ENCODE measurements at places on chromosomes 2 and 18. TPM values are rescaled to one million over a fixed set of nuclear protein-coding genes. Genes with fewer than 3 reads are reported as not detected.

TGOLN2 gene
- total RNA-seq = 75.5 TPM

DNA sequence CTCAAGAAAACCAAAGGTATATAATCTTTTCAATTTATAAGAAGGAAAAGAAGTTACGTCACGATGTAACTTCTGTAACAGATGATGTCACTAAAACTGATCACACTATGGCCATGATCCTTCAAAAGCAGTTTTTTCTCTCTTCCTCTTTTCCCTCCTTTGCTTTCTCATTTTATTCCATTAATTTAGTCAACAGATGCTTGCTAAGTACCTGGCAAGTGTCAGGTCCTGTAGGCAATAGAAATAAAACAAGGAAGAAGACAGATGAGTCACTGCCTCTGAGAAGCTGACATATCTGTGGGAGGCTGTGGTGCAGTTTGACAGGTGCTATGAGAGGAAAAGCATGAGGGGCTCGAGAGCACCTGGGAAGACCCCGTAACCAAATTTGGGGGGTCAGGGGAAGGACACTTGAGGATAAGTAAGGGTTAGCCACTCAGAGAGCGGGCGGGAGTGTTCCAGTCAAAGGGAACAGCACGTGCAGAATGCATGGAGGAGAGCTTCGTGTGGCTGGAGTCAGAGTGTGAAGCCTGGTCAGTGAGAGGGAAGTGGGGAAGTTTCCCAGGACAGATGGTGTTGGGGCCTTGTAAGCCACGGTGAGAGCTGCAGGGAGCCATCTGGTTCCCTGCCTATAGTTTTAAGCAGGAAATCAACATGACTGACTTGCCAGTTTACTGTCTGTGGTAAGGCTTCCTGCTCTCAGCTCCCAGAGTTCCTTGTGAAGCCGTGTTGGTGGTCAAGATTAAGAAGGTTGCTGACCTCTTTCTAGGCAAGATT lies 198.8 kb upstream of the FOSL2 start:
- DNase-seq = no peak

GRCh38 chr2:232008907-232009638 lies 47.6 kb downstream of the DIS3L2 start:
- DNase-seq = no peak

CYP1B1 gene
- 0.08 TPM for total RNA-seq

VWA3B gene
- not detected for total RNA-seq

- DNase-seq = no peak
Measured at GRCh38 chr2:203360833-203361430, 32.7 kb downstream of the ABI2 start.

- DNase-seq = no peak
Measured at GRCh38 chr2:227627769-227628168, 10.5 kb downstream of the SCYGR4 start.

- no peak for DNase-seq
Measured at GRCh38 chr2:11129598-11130449, 25.4 kb upstream of the SLC66A3 start.

DNA sequence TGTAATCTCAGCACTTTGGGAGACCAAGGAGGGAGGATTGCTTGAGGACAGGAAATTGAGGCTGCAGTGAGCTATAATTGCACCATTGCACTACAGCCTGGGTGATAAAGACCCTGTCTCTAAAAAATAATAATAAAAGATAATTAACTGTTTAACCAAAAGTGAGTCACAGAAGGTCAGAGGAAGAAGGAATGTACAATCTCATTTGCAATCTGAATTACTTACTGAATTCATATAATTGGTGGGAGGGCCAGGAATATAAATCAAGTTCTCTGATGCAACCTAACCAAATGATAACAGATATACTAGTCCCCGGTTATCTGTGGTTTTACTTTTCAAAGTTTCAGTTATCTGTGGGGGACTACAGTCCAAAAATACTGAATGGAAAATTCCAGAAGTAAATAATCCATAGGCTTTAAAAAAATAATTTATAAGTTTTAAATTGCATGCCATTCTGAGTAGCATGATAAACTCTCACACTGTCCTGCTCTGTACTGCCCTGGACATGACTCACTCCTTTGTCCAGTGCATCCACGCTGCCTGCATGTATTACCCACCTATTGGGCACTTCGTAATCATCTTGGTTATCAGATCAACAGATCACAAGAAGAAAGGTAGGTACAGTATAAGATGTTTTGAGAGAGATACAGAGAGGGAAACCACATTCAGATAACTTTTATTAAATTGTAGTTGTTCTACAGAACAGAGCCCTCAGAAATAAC lies 12.8 kb upstream of the MATN3 start:
- no peak for DNase-seq

GRCh38 chr18:8742387-8743361 lies 37.3 kb downstream of the MTCL1 start:
- DNase-seq = no peak

DNA sequence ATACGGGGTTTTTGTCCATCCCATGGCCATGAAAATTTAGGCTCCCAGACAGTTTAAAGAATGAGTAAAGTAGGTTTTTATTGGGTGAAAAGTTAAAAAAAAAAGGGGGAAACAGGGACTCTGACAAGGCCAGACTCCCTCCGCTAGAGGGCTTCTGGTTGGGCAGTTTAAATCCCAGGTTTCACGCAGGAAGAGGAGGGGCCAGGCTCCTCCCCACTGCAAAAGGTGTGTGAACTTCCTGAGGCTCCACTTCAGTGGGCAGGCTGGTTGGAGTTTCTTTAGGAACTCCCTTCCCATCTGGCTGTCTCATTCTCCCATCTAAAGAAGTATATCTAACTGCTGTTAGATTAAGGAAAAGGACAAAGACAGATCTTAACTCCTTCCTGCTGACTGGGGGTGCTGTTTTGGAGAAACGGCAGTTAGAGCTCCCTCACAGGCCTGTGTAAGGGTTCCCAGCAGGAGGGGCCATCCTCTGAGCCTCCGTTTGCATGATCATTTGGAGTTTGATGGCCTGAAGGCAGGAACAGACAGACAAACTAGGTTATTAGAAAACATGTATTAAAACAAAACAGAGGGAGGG lies 1160.7 kb downstream of the CNTNAP5 start:
- DNase-seq = no peak

GRCh38 chr2:197386242-197386641 lies 48.6 kb downstream of the SF3B1 start:
- DNase-seq = no peak

NEMP2 gene
- 9.0 TPM for total RNA-seq

CCDC68 gene
- total RNA-seq = not detected

FABP1 gene
- total RNA-seq = not detected

GRCh38 chr2:233481368-233482142 lies 85.0 kb downstream of the USP40 start:
- no peak for DNase-seq

MAB21L4 gene
- total RNA-seq = not detected

DNA sequence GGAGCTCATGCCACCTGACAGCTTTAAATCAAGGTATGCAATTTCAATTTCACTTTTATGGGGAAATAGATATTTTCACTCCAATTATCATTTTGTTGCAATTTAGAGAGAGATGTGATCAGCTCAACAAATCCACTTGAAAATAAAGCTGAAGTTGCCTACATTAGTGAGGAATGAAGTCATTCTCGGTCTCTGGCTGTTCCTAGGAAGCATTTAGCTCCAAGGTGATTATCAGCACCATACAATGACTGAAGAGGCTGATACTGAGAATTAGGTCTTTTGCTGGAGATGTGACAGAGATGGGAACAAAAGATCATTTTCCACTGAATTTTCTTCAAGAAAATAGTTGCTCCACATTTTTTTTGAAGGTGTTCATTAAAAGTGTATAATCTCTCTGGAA lies 1303.7 kb downstream of the DPP10 start:
- DNase-seq = no peak

CNNM3 gene
- total RNA-seq = 4.3 TPM

GRCh38 chr2:134277223-134277622 lies 23.4 kb downstream of the MGAT5 start:
- no peak for DNase-seq

DNA sequence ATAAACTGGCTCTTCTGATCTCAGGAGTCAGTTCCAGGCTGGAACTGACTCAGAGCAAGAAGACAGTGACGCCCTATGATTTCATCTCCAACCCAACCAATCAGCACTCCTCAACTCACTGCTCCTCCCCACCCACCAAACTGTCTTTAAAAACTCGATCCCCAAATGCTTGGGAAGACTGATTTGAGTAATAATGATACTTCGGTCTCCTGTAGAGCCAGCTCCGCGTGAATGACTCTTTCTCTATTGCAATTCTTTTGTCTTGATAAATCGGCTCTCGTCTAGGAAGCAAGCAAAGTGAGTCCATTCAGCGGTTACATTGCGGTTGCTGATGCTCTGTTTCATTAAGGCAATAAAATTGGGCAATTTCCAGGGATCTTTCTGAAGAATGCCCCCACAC lies 1025.3 kb upstream of the CNTNAP5 start:
- DNase-seq = peak; percentile 9

- DNase-seq = no peak
Measured at GRCh38 chr2:20567926-20568179, 83.0 kb downstream of the HS1BP3 start.

DNA sequence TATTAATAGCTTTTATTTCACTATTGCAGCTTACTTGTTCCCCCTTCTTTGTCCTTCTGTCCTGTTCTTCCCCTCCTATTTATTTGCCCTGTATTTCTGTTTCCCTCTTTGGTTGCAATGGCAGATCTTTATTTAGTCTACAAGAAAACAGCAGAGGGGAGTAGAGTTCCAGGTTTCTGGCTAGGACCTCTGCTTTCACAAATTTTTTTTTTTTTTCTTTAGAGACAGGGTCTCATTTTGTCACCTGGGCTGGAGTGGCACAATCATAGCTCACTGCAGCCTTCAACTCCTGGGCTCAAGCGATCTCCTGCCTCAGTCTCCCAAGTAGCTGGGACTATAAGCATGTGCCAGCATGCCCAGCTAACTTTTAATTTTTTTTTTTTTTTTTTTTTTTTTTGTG lies 188.1 kb upstream of the SPRED2 start:
- DNase-seq = peak; percentile 15

DNA sequence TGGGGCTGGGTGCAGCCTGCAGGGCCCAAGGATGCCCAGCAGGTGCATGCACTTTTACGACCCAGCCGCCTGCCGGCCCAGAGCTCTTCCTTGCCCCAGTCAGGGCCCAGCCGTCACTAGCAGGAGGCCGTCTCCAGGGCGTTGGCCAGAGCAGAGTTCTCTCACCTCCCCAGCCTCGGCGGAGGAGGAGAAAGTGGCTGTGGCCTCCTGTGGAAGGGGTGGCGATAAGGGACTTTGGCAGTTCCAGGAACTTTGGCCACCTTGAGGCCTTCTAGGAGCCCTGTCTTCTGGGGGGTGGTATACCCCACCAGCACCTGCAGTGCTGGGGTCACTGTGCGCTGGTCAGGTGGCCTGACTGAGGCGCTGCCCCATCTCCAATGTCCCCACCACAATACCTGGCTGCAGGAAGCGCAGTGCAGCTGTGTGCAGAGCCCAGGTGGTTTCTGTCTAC lies 22.0 kb downstream of the NPPC start:
- DNase-seq = no peak

DNA sequence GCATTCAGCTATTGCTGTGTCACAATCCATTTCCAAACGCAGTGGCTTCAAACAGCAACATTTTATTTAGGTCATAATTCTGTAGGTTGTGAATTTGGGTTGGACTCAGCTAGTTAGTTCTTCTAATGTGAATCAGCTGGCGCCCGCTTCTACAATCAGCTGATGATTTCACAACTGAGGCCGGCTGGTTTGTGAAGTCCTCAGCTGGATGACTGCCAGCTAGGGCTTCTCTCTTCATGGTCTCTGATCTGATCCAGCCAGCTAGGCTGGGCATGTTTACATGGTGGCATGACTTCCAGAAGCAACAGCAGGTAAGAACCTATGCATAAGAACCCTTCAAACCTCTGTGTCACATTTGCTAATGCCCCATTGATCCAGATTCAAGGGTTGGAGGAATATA lies 172.0 kb downstream of the SLC4A10 start:
- peak; percentile 18 for DNase-seq

- peak; percentile 58 for DNase-seq
Measured at GRCh38 chr2:26521054-26521912, 43.4 kb upstream of the OTOF start.

LOXL3 gene
- 30.4 TPM for total RNA-seq

DNA sequence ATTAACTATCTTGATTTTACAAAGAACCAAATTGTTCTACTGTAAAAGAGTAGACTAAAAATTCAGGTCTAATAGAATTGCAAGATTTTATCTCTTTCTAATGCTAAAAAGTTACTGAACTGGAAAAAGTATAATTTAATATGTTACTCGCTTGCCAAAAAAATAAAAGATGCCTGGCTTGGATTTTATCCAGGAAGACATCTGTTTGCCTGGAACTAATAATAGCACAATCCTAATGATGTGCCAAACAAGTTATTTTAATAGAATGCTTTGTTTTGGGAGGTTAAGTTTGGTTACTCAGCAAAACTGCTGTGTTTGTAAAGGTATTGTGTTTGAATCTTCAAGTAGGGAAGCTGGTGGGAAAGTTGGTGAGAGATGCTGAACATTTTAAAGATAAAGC lies 19.4 kb upstream of the ZSWIM2 start:
- no peak for DNase-seq

C2orf78 gene
- total RNA-seq = not detected

- no peak for DNase-seq
Measured at GRCh38 chr2:46481198-46482193, 2.1 kb downstream of the TMEM247 start.

DNA sequence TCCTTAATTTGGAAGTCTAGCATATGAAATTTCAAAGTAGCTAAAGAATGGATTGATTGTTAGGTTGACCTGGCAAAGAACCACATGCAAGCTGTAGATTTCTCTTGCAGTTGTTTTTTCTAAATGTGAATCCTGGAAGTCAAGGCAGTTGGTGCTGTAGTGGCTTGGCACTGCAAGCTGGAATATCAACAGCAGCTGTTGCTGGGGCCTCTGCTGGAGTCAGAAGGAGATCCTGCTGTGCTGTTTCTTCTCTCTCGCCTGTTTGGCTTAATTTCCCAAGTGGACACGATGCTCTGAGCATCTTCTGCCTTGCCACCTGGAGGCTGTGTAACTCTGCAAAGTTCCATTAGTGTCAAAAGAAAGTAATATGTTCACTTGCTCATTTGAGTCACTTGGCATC lies 12.6 kb downstream of the PIK3C3 start:
- no peak for DNase-seq

STARD6 gene
- not detected for total RNA-seq

GRCh38 chr2:68295516-68295915 lies 24.2 kb downstream of the CNRIP1 start:
- DNase-seq = no peak

CCDC121 gene
- total RNA-seq = 10.9 TPM

- DNase-seq = peak; percentile 37
Measured at GRCh38 chr2:140589273-140589672, 1541.5 kb downstream of the LRP1B start.

GRCh38 chr2:201971531-201972228 lies 62.0 kb upstream of the FZD7 start:
- DNase-seq = no peak

DNA sequence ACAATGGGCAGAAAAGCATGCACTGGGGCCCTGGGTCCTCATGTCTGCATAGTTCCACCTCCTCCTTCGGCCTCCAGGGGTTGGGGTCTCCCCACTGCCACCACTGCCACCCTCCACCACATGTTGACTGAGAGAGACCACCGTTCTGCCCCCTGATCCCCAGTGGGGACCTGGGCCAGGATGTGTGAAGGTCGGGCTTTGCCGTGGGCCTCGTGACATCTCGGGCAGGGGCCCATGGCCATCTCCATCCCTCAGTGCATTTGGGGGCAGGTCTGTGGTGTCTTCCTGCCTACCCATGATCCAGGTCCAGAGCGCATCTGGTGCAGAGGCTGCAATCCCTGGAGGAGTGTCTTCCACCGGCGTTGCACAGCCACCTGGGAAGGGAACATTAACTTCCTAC lies 166.8 kb upstream of the POU3F3 start:
- DNase-seq = no peak

- no peak for DNase-seq
Measured at GRCh38 chr2:63665091-63665490, 76.3 kb downstream of the MDH1 start.

C18orf54 gene
- 3.4 TPM for total RNA-seq

Data from SK-MEL-5 (cell line).